COR-L47 (cell line): ENCODE measurements at places on chromosomes 2 and 18.
A peak's percentile ranks its signal among the peaks of the same experiment; 100 is the strongest.

GRCh38 chr2:216690853-216691741 lies 4.3 kb downstream of the IGFBP5 start:
- DNase-seq = peak; percentile 89

DNA sequence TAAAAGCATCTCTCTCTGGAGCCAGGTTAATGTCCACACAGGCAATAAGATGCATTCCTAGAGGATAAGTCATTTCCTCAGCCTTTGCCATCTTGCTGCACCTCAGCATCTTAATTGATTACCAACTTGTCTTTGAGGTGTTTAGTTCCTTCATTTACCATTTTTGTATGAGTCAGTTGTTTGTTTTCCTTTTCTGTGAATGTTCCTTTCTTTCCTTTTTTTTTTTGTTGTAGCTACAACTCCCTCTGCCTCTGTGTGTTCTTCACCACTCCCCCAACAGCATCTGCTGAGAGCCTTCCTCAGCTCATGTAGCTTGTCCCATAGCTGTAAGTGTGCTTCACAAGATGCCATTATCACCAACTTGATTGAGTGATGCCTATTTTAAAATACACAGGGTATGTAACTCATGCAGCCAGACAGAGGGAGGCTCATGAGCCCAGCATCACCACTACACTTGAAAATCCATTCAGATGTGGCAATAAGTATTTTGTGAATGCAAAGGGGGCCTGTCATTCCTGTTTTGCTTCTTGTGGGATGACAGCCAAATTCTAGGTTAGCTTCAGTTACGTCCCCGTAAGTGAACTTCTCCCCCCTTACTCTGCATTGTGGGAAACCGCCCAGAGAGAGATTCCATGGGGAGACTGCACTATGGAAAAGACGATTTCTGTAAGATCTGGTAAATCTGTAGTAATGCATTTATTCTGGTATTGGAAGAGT lies 315.9 kb upstream of the ZEB2 start:
- no peak for DNase-seq

DNA sequence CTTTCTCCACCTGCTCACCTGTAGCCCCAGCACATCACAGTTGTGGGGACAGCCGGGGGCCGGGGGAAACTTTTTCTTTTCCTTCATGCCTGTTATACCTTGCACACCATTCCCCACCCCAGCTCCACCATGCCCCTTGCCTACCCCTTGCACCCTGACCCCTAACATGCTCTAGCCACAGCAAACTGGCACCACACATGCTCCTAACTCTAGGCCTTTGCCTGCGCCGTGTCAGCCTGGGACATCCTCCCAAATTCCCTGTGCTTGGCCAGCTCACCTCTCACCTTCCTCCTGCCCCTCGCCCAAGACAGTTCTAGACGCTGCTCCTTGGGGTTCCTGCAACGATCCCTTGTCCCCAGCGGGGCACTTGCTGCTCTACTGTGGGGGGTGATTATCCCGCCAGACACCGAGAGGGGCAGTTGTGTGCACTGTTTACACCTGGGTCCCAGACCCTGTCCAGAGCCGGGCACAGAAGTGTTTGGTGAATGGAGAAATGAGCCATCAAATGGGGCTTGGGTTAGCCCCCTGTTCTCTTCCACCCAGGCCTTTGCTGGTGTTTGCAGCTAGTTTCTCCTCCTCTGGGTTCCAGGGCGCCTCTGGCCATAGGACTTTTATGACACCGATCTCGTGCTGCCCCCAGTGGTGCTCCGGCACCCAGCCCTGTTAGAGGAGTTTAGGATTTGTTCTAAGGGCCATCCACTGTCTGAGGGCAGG lies 129.8 kb downstream of the CTIF start:
- DNase-seq = no peak

DNA sequence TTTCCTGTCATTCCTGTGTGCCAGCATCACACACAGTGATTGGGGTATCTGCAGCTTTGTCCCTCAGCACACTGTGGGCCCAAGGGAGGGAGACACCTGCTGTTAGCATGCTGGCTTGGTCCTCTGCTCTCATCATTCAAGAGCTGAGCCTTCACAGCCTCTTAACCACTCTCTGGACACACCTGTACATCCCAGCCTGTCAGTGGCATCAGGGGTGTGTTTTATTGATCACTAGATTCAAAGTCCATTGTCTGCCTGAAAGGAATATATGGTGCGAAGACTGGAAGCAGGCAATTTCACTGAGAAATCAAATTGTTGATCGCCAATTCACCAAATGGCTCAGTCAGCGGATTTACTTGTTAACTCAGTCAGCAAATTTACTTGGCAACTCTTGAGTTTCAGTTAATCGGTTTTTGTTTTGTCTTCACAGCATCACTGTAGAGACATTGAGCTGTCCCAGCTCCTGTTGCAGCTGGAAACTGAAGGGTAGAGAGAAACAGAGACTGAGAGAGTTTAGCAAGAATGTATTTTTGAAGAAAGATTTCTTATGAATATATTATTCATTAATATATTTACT lies 56.3 kb upstream of the TMEM200C start:
- DNase-seq = no peak

DNA sequence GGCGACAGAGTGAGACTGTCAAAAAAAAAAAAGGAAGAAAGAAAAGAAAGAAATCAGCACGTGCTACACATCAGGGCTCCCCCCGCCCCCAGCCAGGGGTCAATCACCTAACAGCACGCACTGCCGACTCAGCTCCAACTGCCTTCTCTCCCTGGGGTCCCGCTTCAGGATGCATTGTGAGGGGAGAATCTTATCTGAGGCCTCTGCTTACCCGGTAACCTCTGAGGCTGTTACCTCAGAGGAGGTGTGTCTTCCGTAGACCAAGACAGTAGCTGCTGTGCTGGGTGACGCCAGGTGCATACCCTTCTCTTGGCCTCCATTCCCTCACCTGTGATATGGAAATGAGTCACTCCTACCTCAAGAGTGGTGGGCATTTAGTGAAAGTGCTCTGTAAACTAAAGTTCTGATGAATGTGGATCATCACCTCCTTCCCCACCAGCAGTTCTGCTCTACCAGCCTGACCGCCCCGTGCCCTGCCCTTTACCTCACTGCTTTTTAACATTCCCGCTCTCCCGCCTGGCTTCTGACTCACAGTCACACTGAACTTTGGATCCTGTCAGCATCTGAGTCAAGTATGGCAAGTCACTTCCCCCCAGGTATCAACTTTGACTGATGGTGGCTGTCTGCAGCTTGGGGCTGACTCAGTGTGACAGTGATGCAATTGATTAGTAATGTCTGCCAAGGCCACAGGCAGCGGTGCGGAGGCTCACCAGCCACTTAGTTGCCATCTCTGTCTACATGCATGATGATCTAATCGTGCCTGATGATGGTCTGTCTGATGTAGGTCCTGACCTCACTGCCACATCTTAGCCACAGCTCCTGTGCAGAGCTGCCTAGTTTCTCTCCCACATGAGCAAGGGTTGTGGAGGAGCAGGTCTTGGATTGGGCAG lies 20.1 kb downstream of the ARID5A start:
- no peak for DNase-seq

DNA sequence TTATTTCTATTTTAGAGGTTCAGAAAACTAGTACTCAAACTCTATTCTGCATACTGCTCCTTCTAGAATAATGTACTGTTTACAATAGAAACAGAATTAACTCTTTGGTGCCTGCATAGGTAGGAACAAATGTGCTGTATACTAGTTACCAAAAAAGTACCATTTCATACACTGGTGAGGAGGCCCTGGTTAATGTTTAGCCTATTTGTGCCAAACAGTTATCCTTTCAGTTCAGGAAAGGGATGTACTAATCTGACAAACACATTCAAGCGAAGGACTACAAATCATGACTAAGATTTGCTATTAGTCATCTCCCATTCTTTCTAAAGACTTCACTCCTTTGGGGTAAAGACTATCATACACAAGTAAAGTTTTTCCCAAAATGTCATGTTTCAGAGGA lies 47.4 kb downstream of the EXOC6B start:
- no peak for DNase-seq

- DNase-seq = no peak
These were observed 105.9 kb upstream of the AQP4 start for GRCh38 chr18:26971409-26971808.

GRCh38 chr18:46480226-46480625 lies 176.8 kb downstream of the LOXHD1 start:
- DNase-seq = no peak

DNA sequence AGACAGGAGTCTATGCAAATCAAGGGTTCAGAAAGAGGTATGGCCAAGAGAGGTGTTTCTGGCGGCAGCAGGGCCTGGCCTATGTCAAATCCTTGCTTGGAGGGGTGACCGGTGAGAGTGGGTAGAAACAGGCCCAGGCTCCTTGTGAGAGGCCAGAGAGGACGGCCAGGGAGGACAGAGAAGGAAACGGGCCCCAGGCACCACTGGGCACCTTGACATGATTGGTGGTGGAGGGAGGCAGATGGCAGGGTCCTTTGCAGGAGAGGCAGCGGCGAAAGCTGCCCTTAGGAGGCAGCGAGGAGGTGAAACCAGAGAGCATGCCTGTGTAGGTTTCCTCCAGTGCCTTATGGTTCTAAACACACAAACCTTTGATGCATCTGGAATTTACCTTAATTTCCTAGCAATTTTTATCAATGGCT lies 6.2 kb downstream of the RAMP1 start:
- DNase-seq = no peak

DNA sequence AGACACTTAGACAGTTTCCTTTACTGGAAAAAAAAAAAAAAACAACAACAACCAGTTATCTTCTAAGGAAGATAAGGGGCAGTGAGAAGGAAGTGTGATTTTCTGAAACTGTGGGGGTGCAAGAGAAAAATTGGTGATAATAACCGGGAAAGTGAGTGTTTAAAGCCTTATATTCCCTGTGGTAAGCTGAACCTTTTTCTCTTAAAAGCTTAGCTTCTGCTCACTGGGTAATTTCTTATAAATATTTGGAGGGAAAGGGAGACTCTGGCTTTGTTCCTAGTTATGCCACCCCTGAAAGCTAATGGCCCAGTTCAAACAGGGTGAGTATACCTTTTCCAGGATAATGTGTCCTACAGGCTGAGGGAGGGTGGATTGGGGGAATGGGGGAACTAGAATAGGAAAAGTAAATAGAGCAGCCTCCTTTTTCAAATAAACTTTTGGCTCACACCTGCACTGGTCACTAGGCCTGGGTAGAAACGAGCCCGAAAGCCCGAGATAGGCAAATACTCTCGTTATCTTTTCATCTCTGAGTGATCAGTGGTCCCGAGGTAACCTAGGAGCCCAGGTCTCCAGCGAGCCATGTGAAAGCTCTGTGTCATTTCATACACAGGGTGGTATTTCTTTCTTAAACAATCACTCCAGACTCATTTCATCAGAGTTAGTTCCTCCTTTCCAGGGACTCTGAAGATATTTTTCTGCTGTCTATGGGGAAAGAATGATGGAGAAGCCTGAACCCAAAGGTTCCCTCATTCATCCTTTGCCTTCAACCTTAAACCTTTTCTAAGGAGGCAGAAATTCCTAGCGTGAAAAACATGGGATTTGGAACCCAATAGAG lies 15.5 kb upstream of the SRBD1 start:
- no peak for DNase-seq

DNA sequence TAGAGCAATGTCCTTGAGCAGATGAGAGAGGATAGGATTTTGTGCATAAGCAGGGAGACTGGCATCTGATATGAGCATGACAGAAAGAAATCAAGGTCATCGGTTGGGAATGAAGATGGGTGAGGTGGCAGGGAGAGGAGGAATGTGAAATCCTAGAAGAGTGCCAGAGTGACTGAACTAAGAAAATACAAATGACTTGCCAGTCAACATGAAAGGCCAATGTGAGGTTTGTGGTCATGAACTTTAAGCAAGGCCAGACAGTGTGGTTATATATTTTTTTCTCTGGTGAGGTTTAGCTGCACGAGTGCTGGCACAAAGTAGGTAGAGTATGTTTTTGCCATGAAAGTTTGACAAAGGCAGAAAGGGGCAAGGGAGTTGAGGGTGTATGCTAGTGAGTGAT lies 21.2 kb downstream of the QPCT start:
- no peak for DNase-seq

GRCh38 chr2:218286570-218287459 lies 5.5 kb downstream of the TMBIM1 start:
- DNase-seq = no peak

DNA sequence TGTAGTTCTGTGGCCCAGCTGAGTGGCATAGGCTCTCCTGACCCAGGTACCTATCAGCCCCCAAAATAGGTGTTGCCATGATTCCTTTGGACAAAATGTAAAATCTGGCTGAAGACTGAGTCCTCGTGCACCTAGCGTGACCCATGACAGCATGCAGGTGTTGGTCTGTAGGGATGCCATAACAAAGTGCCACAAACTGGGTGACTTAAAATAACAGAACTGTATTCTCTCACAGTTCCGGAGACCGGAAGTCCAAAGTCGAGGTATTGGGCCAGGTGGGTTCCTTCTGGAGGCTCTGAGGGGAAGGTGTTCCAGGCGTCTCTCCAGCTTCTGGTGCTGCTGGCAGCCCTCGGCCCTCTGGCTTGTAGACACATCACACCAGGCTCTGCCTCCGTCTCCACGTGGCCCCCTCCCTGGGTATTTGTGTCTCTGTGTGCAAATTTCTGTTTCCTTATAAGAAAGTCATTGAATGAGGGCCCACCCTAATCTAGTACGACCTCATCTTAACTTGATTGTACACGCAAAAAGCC lies 34.5 kb downstream of the LRRFIP1 start:
- no peak for DNase-seq

DNA sequence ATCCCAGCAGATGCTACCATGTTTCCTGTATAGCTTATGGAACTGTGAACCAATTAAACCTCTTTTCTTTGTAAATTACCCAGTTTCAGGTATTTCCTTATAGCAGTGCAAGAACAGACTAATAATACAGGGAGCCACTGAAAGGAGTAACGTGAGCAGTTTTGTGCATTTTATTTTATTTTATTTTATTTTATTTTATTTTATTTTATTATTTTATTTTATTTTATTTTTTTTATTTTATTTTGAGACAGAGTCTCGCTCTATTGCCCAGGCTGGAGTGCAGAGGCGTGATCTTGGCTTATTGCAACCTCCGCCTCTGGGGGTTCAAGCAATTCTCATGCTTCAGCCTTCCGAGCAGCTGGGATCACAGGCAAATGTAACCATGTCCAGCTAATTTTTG lies 156.3 kb upstream of the MSH6 start:
- DNase-seq = no peak

GRCh38 chr2:214264171-214264570 lies 146.7 kb upstream of the VWC2L start:
- DNase-seq = no peak

- DNase-seq = no peak
These were observed 148.2 kb downstream of the FAM161A start for GRCh38 chr2:61705625-61706024.

GRCh38 chr2:85254540-85255300 lies 73.1 kb downstream of the TGOLN2 start:
- DNase-seq = no peak

- DNase-seq = no peak
These were observed 46.4 kb upstream of the STON1 start for GRCh38 chr2:48483506-48483905.

DNA sequence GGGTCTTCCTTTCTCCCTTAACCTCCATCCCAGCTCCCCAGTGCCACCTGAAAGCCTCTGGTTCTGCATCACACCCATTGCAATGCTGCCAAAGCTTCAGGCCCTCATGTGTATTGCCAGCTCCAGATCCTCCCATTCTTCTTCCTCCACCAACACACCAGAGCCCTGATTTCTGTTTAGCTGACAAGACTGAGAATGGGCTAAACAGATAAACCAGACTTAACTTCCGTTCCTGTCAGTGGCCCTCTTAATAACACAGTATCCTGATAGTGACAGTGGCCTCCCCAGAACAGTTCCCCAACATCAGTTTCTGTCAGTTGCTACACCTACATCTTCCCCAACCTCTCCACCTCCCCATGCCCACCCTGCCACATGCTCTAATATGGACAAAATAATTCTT lies 31.3 kb upstream of the C1D start:
- no peak for DNase-seq

GRCh38 chr2:16525265-16525887 lies 140.3 kb downstream of the CYRIA start:
- no peak for DNase-seq
